ENCODE measurements at places on chromosomes 3 and 15.

DNA sequence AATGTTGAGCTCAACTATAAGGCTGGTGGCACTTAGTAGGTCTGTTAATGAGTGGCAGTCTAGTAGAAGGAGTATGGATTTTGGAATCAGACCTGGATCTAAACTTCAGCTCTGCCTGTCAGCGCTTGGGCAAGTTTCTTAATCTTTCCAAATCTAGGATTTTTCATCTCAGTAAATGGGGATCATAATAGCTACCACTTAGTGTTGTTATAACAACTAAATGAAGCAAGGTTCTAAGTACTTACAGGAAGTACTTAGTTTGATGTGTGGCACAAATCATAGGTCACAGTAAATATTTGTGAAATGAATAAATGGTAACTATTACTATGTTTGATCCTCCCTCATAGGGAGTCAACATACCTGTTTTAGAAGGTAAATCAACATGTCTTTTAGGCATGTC, 31.4 kb downstream of the SLC49A4 start:
- DNase-seq = no peak

DNA sequence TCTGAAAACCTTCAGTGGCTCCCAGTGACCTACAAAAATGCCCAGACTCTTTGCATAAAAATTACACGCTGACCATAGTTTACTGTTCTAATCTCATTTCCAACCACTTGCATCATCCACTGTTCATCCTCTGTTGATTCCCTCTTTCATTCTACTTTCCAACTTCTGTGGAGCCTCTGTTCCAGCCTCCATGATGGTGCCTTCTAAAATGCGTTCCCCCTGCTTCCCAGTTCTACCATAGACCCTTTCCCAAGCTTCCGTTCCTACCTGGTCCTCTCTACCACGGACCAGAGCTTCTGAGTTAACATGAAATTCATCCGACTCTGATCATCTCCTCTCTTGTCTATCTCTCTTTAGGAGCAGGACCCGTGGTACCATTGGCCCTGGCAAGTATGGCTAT, 127.0 kb downstream of the THSD4 start:
- no peak for DNase-seq

- DNase-seq = no peak
Observed at GRCh38 chr3:53693451-53693850, 152.8 kb downstream of the CHDH start.

DNA sequence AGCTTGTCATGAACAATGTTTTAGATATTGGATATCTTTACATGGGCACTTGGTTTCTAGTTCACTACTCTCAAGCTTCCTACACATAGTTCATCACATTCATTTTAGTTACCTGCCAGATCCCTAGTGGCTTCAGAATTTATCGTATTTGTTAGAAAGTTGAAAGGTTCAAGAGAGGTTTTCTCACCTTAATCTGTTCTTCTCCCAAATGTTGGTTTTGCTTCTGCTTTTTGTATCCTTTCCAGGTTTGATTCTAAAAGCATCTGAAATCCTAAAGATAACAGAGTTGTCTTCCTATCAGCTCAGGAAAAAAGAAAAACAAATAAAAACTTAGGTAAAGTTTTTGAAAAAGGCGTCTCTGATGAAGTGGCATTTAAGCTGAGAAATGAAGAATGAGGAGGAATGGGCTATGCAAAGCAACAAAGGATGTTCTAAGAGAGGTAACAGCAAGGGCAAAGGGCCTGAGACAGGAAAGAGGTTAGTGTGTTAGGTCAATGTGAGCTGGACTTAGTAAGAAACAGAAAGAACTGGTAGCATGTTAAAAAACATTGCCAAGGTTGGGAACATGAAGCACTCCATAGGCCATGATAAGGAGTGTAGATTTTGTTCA, 104.7 kb upstream of the CMC1 start:
- DNase-seq = no peak

DNA sequence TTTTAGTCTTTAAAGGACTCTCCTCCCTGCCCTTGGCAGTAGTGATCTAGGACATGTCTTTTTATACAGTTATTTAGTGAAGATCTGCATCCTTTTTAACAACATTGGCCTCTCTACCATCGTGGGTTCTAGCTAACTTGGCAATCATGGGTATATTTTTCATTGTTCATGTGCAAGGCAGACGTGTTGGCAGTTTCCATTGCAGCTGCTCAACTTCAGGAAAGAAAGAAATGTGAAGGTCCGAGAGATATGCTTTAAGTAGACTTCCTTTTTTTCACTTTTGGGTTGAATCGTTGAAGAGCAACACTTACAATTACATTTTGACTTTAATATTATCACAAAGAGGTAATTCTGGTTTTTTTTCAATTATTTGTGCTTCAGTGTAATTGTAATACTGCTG, 172.6 kb downstream of the SATB1 start:
- DNase-seq = no peak

- no peak for DNase-seq
Observed at GRCh38 chr3:101703169-101703568, 16.7 kb upstream of the RPL24 start.

GRCh38 chr3:177430653-177431052, 233.4 kb upstream of the TBL1XR1 start:
- DNase-seq = no peak

GRCh38 chr3:105465251-105465853, 98.6 kb downstream of the ALCAM start:
- no peak for DNase-seq

GRCh38 chr3:59273976-59274375, 224.2 kb upstream of the CFAP20DC start:
- DNase-seq = no peak

GRCh38 chr3:41651718-41652117, 310.2 kb downstream of the ULK4 start:
- DNase-seq = no peak

DNA sequence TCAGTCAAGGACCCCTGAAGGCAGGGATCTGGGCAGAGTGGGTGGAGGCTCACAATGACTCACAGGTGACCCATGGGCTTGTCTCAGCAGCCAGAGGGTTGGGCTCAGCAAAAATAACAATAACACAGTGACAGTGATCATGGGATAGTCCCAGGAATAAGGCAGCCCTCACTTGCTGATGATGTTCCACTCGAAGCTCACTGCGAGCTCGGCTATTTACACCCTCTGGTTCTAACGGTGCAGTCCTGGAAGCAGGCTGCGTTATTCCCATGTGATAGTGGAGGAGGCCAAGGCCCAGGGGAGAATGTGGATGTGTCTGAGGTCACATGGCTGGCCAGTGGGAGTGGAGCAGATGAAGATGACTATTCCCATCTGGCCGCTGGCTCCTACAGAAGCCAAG, 16.2 kb downstream of the CCDC33 start:
- no peak for DNase-seq

- DNase-seq = no peak
Observed at GRCh38 chr15:100055821-100056220, 286.0 kb downstream of the ADAMTS17 start.

- DNase-seq = no peak
Observed at GRCh38 chr3:151290673-151291072, 12.3 kb upstream of the P2RY14 start.

DNA sequence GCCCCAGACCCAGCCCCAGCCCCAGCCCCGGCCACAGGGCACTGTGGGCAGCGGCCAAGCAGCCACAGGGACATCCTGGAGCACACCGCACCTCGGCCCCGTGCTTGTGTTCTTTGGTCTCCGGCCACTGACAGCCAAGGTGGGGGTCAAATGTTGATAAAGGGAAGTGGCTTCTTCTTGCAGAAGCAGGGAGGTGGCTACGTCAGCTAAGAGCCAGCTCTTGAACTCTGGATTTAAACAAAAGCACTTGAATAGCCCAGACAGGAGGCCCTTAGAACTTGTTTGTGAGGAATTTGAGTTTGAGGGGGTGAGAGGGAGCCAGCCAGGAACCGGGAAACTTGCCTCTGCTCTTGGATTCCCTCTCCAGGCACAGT, 135.8 kb upstream of the ABHD17C start:
- DNase-seq = no peak

DNA sequence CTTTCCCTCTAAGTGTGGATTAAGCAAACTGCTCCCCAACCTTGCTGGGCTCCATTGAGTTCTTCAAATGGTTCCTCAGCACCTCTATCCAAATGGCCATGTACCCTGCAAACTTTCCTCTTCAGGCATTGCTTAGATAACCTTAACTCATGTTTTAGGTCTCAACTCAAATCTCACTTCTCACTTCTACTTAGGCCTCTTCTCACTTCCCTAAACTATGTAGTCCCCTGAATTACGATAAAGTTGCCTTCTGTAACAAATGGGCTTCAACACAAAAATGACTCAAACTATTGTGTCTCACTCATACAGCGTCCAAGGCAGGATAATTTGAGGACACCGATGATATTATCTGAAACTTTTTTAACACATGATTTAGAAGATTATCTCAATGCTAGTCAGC, 62.4 kb upstream of the STAC start:
- no peak for DNase-seq

- no peak for DNase-seq
Observed at GRCh38 chr3:56985460-56985859, 75.0 kb upstream of the SPATA12 start.

DNA sequence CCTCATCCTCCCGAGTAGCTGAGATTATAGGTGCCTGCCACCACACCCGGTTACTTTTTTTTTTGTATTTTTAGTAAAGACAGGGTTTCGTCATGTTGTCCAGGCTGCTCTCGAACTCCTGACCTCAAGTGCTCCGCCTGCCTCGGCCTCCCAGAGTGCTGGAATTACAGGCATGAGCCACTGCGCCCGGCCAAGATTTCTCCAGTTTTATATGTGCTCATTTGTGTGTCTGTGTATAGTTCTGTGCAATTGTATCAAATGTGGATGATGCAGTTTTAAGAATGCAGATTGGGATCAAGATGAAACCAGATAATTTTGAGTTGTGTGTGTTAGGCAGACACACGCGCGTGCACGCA, 68.3 kb downstream of the SLCO3A1 start:
- no peak for DNase-seq

DNA sequence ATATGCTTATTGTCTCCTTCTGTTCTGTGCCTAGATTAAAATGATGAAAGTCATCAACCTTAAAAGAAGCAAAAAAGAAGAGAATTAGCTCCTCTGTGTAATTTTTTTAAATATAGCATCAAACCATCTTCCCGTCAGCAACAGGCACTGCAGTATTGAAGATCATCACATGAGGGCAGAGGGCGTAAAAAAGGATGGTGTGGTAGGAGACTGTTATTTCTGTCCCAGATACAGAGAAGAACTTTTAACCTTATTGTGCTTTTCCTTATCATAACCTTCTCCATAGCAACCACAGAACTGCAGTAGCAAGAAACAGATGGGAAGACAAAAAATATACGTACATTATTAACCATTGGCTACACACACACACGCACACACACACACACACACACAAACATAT, 88.8 kb downstream of the IGSF11 start:
- no peak for DNase-seq

DNA sequence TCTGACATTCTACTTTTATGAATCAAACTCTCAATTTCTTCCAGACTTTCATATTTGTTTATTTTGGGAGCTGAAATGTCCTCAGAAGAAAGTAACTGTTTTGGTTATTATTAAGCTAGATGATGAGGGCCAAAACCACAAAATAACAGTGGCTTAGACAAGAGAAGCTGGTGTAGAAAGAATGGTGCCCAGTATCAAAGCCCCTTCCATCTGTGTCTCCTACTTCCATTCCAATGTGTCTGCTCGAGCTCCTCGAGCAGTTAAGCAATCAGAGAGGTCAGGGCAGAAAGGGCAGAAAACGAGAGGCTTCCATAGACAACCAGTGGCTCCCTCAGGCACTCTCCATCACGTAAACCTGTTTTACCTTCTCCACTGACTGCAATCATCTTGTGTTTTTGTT, 59.7 kb upstream of the MAGI1 start:
- DNase-seq = no peak

DNA sequence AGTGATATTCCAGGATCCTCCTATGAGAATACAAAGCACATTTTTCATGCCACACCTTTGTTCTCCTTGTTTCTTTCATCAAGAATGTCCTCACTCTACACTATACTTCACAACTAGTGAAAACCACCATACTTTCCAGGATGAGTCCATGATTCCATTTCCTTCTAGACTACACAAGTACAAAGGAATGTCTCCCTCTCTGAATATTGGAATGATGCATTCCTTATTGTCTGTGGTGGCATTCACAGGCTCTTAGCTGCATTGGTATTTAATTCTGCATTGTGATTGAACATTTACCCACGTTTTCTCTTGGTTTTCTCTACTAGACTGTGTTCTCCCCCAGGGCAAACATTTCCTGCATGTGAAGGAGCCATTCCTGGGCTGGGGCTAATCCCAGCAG, 217.5 kb downstream of the RAP2B start:
- no peak for DNase-seq

DNA sequence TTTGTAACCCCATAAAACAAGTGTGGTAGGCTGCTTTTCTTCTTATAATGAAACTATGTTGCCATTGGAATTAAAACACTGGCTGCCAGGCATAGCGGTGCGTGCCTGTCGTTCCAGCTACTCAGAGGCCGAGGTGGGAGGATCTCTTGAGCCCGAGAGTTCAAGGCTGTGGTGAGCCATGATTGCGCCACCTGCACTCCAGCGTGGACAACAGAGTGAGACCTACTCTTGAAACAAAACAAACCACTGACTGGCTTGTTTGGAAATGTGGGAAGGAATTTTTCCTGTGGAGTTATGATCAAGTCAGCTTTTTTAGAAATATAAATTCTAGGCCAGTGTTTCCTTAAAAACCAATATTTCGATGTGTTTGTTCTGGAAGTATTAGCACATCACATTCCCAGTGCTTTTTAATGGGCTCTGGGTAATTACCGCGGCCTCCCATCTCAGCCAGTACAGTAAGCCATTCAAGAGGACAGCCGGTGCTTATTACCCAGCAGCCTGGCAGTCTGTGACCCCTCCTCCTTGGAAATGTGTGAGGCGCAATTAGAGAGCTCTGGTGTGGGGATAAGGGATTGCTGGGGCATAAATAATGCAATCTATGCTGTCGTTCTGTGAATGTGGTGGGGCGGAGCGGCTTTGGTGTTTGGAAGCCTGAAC, 58.3 kb upstream of the TRAK1 start:
- DNase-seq = no peak

- DNase-seq = no peak
Observed at GRCh38 chr3:101998256-101998926, 149.1 kb downstream of the NFKBIZ start.

DNA sequence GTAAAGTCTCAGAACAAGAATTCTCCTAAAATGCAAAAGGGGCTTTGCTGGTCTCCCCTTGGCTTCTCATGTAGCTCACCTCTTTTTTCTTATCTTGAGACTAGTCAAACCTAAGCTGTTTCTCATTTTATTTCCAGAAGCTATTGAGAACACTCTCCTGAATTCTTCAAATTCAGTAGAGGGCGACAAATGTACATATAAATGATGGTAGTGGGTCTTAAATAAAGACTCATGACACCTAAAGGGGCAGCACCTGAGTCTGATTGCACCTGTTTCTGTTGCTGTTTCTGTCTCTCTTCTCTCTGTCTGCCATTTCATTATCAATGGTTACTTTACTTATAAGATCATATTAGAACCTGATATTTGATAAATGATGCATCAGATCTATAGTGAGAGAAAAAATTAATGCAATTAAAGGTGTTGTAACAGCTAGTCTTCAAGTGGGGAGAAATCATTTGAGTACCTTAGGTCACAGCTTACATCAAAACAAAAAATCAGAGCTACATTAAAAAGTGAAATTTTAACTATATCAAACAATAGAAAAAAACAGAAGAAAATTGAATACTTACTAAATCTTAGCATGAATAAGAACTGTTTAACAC, 7.0 kb downstream of the ADIPOQ start:
- no peak for DNase-seq

GRCh38 chr3:189275852-189276251, 104.1 kb downstream of the TPRG1 start:
- no peak for DNase-seq
